ENCODE measurements at places on chromosomes 2 and 18. TPM values are rescaled to one million over a fixed set of nuclear protein-coding genes. Genes with fewer than 3 reads are reported as not detected.

The TOGARAM2 gene
- 0.26 TPM for total RNA-seq

The PID1 gene
- 13.0 TPM for total RNA-seq

The GALNT5 gene
- not detected for total RNA-seq

The COBLL1 gene
- 104 TPM for total RNA-seq

The RAB27B gene
- total RNA-seq: 0.66 TPM

The AGXT gene
- total RNA-seq: 1.6 TPM

The GPR45 gene
- total RNA-seq: not detected

The MEIS1 gene
- 82.1 TPM for total RNA-seq

The LIMS3 gene
- 4.7 TPM for total RNA-seq

The VPS54 gene
- 17.8 TPM for total RNA-seq

DNA sequence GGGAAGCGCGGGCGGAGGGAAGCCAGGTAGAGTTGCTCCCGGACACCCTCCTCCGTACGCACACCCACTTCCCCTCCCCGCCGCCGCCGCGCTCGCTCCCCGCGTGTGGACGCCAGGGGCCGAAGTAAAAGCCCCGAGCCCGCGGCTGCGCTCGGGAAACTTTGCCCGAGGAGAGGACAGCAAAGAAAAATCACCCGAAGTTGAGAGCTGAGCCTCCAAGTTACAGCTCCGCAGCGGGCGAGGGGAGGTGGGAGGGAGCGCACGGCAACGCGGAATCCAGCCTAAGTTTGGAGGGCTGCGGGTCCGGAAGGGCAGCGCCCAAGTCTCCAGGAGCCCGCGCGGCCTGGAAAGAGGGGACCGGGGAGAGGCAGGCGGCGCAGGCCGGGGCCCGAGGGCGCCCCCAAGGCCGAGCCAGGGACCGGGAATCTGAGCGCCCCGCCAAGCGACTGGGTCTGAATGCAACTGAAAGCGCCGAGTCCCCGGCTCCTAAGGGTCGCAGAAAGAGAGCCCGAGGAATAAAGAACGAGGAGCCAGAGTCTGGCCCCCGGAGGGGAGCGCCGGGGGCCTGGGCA is 706 bp upstream of the BCL11A start:
- DNase-seq: peak; percentile 61

- peak; percentile 13 for DNase-seq
Observed at GRCh38 chr2:107337209-107337898, 451.4 kb upstream of the ST6GAL2 start.

DNA sequence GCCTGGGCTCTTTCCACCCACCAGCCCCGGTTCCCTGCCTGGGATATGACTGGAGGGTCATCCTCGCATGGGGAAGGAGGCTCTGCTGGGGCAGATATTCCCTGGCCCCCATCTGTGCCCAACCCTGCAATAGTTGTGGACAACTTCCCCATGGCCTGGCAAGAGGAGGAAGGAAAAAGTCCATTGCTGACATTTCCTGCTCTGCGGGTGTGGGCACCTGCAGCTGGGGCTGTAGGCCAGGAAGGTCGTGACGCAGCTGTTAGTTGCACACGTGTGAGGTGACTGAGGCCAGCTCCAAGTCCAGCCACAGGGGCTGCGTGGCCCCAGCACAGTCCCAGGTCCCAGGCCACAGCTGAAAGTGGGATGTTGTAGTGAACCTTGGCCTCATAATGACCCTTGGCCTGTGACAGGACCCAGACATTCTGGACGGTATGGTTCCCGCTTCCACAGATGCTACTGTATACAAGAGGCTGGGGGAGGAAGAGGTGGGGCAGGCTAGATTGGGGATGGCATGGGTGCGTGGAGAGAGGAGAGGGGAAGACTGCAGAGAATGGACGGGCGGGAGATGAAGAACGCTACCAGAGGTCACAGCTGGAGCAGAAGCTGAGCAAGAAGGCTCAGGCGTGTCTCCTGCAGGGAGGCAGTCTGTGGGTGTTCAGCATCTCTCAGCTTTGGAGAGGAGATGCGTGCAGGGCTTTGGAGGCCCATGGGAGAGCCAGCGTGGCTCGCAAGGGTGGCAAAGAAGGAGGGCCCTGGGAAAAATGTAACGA is 22.1 kb downstream of the OTOF start:
- DNase-seq: peak; percentile 29

- DNase-seq: no peak
Observed at GRCh38 chr18:78927616-78928015, 52.0 kb upstream of the SALL3 start.

- no peak for DNase-seq
Observed at GRCh38 chr18:73153271-73153670, 285.5 kb upstream of the NETO1 start.

GRCh38 chr2:241228860-241229516 is 40.5 kb downstream of the ANO7 start:
- no peak for DNase-seq

GRCh38 chr18:6628187-6628586 is 101.3 kb upstream of the ARHGAP28 start:
- no peak for DNase-seq

DNA sequence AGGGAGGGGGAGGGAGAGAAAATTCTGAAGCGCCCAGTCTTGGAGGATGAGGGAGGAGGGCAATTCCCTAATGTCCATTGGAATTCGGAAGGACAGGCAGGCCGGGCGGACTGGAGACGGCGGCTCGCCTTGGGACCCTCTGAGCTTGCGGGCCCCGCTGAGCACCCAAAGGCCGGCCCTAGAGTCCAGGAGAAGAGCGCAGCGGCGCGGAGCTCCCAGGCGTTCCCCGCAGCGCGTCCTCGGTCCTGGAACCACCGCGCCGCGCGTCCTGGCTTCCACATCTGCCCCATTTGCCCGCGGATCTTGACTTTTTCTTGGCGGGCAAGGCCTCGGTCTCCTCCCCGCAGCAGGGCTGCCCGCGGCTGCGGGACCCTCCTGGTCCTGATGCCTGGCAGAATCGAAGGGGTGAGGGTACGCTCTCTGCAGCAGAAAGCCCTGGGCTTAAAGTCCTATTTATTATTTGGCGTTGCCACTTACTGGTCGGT is 675 bp upstream of the MLPH start:
- no peak for DNase-seq

DNA sequence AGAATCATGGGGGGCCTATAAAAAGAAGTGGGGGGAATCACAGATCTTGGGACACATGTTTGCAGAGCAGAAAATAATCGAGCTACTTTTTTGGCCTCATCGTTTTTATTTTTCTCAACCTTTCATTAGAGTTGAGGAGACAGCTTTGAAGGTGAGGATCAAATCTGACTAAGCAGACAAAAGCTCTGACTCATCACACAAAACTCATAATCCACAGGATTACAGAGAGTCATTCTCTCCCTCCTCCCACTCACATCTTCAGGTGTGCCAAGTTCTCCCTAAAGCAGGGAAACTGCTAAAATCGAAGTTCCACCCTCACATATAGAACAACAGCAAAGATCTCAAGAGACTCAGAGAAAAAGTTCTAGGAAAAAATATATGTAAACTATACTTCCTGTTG is 15.6 kb downstream of the BAZ2B start:
- DNase-seq: no peak

GRCh38 chr2:156003780-156004179 is 328.7 kb downstream of the NR4A2 start:
- DNase-seq: no peak

DNA sequence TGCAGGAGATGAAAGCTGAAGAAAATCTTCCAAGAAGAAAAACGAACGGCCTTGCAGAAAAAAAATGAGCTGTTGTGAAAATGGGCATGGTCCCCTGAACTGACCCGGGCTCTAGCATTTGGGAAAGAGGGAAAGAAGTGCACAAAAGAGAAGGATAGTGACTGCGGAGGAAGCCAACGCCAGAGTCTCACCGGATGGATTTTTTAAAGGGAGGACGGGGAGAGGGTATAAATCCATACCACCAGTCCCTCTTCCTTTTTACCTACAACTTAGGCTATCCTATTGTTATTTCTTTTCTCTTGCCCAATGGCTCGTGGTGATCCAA is 601 bp downstream of the WDR35 start:
- no peak for DNase-seq

- no peak for DNase-seq
Observed at GRCh38 chr2:7706791-7707190, 789.6 kb downstream of the RNF144A start.

DNA sequence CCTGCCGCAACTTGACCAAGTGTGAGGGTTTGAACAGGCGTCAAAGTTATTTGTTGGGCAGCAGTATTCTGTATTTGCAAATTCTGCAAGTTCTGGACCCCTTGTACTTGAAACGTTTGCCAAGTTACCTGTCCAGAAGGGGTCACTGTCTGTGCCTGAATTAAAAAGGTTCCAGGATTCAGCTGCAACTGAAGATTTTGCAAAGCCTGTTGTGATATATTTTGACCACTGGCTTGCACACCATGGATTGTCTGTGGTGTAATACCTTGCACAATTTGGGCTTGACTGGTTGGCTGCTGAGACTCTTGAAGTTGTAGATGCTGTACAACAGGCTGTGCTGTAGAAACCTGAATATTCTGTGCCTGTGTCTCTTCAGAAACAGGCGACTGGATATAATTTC is 10.2 kb downstream of the SP3 start:
- no peak for DNase-seq

DNA sequence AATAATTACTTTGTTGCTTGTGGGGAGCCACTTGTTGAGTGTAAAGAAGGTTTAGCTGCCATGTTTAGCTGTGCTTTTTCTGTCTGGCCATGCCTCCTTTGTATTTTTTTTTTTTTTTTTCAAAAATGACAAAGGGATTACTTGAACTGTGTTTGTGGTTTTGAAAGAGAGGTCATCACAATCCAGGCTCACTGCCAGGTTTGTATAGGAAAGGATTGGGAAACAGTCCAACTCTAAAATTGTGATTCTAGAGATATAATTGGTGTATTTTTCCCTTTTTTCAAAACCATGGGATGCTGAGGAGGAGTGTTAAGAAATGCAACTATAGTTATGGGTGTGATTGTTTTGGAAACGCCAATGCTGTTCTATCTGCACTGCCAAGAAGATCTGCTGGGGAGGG is 4.3 kb downstream of the ITPRIPL1 start:
- DNase-seq: no peak

DNA sequence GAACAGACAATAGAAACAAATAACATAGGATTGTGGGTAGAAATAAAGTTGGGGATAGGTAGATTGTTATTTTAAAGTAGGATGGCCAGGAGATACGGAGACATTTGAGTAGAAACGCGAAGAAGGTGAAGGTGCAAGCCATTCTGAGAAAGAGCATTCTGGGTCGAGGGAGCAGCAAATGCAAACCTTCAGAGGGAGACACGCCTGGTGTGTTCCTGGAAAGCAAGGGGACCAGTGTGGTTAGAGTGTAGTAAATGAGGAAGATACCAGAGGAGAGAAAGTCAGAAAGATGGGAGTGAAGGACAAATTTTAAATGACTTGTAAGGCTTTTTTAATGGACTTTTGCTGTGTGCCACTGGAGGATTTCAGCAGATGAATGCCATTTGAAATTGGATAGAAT is 1.7 kb downstream of the CYP20A1 start:
- DNase-seq: no peak

DNA sequence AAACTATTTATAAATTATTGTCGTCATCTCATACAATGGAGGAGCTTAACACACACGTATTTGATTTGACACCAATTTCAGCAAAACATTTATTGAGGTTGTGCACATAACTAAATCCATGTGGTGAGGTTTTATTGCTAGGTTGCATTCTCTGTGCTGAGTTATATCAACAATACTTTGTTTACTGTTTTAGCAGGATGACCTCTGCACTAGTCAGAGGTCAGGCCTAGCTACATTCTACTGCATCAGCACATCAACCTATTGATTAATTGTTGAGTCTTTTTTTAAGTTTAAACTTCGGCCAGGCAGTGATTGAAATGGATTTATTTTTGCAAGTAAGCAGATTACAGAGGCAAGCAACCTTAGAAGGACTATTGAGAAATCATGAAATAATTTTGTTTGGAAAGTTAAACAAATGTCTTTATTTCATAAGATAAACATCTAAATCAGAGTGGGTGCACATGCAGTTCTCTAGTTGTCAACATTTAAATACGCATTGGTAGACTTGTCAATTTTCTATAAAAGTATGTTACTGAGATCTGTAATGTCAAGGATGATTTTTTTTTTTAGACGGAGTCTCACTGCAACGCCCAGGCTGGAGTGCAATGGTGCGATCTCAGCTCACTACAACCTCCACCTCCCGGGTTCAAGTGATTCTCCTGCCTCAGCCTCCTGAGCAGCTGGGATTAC is 75.2 kb upstream of the CD28 start:
- DNase-seq: no peak

DNA sequence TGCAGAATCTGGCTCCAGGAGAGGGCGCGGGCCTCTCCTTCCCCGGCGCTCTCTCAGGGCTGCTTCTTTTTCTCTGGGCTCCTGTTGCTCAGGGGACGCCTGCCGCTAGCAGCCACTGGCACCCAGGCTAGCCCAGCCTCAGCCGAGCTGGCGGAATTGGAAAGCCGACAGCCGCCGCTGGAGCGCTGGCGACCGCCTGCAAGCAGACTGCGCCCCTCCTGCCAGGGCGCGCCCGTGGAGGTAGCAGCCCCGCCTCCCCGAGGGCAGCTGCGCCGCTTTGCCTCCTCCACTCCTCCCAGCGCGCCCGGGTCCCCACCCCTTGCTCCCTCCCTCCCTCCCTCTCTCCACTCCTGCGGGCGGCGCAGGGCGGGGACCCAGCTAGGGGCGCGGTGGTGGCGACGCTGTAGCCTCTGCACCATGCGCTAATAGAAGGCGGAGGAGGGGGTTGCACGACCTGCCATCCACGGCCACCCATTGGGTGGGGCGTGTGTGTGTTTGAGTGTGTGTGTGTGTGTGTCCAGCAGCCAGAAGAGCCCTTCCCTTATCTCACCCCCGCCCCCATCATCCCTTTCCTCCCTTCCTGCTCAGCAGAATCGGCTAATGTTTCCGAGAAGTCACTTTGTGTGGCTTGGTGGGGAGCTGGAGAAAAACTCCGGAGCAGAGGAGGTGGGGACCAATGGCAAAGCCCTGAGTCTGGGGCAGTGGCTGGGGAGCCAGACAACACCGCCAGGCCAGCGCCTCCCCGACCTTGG is at the start of gene SCN9A:
TSS of gene SCN9A (minus strand) at position 209 of the 752 bp plus-strand sequence. CDS start 64,188 bp downstream, outside the sequence.
- peak; percentile 86 for DNase-seq

GRCh38 chr2:1656326-1656960 is 87.9 kb downstream of the PXDN start:
- DNase-seq: no peak

- no peak for DNase-seq
Observed at GRCh38 chr18:5449858-5450509, 93.8 kb downstream of the EPB41L3 start.

DNA sequence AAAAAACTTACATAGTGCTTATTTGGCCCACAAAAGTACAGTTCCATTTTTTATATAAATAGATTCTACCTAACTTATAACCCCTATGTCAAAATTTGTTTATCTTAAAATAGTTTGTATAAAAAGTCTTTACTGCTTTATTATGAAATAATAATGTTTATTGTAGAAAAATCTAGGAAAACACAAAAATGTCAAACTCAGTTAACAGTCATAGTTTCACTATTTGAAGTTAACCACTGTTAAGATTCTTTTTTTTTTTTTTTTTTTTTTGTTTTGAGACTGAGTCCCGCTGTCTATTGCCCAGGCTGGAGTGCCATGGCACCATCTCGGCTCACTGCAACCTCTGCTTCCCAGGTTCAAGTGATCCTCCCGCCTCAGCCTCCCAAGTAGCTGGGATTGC is 26.5 kb upstream of the ABI2 start:
- no peak for DNase-seq
